Stimulated activated CD8-positive, alpha-beta memory T cell treated with anti-CD3 and anti-CD28 coated beads, Interleukin-2, amount 100 ng/mL, for 1 hour (primary cell): ENCODE measurements at places on chromosomes 5 and 9.

- no peak for DNase-seq
Measured at GRCh38 chr5:102762095-102762534, 7.0 kb downstream of the PAM start.

DNA sequence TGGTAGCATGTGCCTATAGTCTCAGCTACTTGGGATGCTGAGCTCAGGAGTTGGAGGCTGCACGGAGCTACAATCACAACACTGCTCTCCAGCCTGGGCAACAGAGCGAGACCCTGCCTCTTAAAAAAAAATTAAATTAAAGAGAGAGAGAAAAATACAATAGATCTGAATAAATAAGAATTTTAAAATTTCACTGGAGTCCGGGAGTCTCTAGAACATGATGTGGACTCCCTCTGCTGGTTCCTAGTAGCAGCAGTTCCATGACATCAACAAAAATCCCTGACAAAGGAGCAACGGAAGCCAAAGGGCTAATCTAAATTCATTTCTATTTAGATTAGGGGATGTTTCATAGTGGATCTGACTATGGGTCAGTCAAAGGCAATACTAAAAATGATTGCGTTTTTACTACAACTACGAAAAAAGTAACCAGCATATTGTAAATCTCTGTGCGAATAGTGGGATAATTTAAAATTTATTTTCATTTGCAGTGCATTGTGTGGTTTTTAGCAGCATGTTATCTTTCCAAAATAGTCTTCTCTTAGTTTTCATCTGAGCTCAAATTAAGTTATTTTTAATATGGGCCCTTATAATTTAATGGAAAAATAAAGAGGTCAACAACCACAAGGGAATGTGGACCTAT, 6.7 kb downstream of the INIP start:
- no peak for DNase-seq

DNA sequence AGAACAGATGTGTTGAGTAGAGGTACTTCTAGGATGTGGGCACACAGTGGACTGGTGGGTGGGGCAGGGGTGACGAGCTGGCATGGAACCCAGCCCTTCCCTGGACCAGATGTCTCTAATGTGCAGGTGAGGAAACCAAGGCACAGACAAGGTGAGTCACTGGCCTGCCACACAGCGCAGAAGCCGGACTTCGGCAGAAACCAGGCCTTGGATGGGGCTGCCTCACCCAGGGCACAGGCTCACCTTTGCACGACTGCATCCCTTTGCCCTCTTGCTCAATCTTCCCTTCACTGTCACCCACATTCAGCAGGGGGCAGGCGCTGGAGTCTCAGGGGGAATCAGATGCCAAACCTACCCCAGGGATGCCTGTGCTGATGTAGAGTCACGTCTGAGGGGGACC, 65.4 kb upstream of the LMX1B start:
- DNase-seq: no peak

DNA sequence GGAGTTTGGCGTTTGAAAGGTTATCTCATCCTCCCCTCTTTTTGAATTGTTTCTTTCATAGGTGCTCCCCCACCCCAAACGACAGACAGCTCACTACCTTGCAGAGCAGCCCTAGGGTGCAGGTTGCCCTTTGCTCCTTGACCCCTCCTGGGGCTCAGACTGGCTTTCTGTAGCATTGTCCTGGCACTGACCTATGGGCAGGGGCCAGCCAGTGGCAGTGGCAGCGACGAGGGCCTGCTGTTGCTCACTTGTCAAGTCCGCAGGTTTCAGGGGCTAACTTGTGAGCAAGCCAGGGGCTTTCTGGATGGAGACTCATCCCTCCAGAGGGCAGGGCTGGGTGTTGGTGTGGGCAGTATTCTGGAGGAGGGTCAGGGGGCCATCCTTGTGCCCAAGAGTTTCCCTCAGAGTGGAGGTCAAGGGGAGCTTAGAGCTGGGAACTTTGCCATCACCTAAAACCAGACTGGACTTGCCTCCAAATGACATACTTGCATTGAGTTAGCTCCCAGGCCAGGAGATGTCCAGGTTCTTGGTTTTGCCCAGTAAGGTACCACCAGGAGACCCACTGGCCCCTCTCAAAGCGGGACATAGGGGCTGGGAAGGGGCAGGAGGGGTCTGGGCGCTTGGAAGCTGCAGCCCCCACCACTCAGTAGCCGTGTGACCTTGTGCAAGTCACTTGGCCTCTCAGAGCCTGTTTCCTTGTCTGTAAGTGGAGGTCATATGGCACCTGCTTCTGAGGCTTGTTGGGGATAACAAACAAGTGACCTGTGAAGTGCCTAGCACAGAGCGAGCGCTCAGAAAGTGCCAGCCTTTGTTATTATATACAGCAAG, 53.5 kb upstream of the CDKN2AIPNL start:
- no peak for DNase-seq

DNA sequence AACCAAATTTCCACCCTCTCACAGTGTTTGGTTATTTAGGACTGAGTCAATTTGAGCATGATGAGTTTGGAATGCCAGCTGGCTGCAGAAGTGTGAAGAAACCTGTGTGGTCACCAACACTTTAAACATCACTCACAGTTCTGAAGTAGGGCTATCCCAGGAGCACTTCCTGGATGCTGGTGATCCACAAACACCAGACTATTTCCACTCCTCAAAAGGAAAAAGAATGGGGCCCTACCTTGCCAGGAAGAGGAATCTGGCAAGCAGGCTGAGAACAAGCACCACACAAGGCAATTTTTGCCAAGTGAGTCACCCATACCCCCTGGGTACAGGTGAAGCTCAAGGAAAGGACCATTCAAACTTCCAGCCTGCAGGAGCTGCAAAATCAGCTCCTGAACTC, 294.2 kb upstream of the PTGER4 start:
- no peak for DNase-seq

GRCh38 chr5:169764018-169764378, 126.9 kb downstream of the DOCK2 start:
- DNase-seq: no peak

GRCh38 chr5:140635291-140636257, 2.6 kb upstream of the CD14 start:
- no peak for DNase-seq
